DMS79 (cell line): ENCODE measurements at places on chromosomes 4 and X.

- DNase-seq: no peak
Observed at GRCh38 chrX:150080497-150080896, 142.2 kb upstream of the EOLA2 start.

DNA sequence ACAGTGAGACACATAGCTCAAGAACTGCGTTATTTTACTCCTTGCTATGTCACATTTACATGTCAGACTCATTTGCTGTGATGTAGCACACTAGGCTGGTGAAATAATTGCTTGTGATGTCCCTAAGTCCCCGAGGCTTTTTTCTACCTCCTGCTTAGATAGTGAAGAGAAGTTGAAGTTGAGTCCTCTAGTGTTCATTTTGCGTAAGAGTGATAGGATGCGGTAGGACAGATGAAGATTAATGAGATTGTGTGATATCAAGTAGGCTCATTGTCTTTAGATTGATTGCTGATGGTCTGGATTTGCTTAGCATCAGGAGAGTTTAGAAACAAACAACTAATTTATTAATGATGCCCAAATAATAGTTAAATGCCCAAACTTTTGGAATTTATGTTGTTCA, 173.6 kb upstream of the NUDT6 start:
- DNase-seq: no peak

DNA sequence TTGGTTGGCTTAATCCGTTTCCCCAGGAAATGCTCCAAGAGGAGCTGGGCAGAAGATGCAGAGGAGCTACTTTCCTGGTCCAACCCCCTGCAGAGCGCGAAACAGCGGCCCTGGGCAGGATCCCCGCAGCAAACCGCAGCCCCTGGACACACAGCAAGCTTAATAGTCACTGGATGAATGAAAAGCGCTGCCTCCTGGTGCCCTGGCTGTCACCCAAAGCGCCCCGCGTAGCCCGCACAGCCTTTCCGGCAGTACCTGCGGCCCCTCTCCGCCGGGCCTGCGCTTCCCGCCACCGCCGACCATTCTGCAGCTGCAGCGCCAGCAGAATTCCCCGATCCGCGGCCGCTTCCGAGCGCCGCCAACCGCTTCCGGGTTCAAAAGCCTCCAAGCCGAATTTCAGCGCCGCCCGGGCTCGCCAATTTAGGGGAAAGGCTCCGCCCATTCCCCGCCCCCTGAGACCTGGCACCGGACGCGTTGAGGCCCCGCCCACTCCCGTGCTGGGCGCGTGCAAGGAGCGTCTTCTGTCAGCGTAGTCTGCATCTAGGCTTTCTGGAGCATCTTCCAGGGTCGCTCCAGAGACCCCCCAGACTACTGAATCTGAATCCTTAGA, at the start of gene HPF1:
Gene HPF1 (minus strand): TSS at position 370 of the 610 bp plus-strand sequence. CDS start 67 bp downstream, at position 303.
- DNase-seq: peak; percentile 46

- DNase-seq: no peak
Observed at GRCh38 chr4:108385076-108385475, 216.3 kb upstream of the LEF1 start.

- DNase-seq: no peak
Observed at GRCh38 chrX:26597981-26598380, 382.0 kb downstream of the MAGEB5 start.

GRCh38 chrX:123983240-123983639, 21.7 kb downstream of the STAG2 start:
- peak; percentile 62 for DNase-seq

DNA sequence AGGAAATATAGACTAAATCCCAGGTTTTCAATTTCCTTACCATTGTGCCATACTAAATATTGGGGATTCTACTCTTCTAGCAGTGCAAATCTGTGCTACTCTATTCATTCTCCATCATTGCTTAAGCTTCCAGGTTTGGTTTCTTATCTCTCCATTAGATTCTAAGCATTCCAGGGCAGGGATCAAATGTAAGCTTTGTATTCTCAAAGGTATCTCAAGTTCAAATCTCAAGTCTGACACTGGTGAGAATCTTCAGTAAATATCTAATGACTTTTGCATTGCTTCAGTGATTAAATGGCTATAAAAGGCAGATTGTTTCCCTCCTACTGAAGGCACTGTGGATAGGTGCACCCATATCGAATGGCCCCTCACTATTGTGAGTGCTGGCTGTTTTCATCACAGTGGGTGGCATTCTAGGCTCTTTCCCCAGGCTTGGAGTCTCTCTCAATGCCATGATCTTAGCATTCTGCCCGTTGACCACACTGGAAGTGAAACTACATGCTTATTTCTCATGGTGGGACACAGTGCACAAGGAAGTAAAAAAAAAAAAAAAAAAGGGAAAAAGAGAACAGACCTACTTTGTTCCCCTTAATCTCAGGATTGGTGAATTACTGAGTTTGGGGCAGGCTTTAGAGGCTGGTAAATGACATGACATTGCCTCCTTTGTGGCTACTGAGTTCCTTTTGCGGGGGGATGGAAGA, 28.7 kb downstream of the FAM9C start:
- no peak for DNase-seq

DNA sequence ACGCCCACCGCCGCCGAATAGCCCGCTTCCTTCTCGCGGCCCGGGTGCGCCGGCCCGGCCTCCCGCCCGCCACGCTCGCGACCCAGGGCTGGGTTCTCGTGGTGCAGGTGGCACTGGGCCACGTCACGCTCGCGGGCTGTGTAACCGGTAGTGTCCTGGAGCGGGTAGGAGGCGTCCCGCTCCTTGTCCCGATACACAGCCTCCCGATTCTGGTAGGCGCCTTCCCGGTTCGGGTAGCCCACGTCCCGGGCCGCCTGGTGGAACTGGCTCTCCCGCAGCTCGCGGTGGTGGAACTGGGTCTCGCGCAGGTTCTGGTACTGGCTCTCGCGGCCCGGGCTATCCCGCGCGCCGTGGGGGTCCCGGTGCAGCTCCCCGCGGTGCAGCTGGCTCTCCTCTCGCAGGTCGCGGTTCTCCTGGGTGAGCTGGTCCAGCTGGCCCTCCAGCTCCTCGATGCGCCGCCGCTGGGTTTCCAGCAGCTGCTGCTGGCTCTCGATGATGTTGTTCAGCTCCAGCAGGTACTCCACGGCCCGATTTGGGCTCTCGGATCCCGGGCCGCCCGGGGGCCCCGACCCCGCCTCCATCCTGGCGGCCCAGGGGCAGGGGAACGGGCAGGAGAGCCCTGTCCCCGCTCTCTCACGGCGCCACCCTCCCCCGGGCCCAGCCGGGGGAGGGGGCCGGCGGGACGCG, 39.3 kb upstream of the IQSEC2 start:
- DNase-seq: no peak

DNA sequence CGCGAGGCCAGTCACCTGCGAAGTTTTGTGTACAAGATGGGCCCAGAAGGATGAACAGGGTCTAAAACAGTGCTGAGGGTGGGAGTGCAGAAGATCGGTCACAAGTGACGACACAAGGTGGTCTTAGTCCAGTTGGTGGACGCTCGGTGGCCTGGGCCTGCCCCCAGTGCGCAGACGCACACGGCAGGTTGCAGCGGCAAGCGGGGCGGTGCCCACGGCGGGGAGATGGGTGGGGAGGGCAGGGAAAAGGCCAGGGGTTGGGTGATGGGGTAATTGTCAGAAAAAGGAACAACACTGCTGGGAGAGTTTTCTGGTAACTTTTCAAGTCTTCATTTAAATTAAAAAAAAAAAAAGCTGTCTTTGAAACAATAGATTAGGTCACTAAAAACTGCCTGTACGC, 1.0 kb upstream of the PRDX4 start:
- DNase-seq: no peak

DNA sequence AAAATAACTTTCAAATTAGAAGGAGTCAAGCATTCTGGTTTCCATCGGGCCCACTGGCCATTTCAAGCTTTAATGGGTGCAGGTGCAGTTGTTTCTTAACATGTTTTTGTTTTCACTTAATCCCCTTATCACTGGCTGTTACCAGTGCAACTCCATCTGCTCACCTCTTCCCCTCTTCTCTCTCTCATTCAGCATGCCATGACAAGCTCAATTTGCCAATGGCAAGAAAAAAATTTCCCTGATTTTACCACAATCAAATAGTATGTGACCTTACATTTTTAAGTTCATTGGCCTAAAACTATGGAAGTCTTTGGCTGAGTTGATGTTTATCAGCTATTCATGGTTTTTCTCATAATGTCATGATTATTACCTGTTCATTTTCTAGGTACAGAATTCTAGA, 299.1 kb upstream of the BMP3 start:
- no peak for DNase-seq

DNA sequence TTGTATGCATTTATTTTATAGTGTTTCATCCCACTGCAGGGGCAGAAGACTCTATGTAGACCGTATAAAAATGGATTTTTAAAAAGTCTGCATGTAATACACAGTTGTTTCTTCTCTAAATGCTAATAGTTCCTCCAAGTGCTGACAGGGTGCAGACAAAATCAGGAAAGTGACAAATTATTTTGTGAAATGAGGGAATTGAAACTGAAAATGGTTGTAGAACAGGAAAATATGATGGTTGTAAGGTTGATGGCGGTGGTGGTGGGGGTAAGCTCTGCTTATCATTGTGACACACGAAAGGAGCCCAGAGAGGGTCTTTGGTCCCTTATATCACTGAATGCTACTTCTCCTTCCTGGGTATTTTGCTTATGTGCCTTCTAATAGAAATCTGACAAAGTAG, 4.3 kb downstream of the IL15 start:
- no peak for DNase-seq

- peak; percentile 27 for DNase-seq
Observed at GRCh38 chrX:107676559-107677378, 48.5 kb downstream of the PRPS1 start.

- DNase-seq: peak; percentile 51
Observed at GRCh38 chr4:835148-836002, 9.4 kb upstream of the CPLX1 start.

DNA sequence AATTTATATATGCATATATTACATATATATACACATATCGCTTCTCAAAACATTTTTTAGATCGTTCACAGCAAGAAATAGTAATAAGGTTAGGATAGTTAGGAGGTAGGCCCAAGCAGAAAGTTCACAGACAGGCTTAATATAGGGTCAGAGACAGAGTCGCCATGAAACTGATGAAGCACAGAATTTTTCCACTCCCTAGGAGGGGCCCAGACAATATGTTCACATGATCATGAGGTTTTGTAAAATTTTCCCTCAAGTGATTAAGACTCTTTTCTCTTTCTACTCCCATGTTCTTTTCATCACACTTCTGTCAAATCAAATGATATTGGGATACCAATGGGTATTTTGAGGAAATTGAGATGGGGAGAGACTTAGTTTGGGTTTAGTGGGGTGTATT, 5.2 kb upstream of the ENAM start:
- DNase-seq: no peak

DNA sequence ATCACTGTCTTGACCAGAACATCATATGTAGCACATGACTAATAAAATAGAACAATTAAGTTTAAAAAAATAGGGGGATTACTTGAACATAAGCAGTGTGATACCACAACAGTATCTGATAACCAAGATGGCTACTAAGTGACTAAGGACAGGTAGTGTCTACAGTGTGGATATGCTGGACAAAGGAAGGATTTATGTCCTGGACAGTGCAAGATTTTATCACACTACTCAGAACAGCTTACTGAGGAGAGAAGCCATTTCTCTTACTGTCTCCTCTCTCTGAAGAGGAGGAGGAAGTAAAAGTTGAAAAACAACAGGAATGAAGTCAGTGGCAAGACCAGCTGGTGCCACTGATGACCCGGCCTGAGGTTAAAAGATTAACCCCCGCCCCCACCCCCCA, 4.0 kb upstream of the SLC10A7 start:
- no peak for DNase-seq

GRCh38 chrX:25011589-25012432, 4.0 kb downstream of the ARX start:
- no peak for DNase-seq

GRCh38 chrX:150694738-150695410, 1.7 kb downstream of the MTMR1 start:
- DNase-seq: no peak

GRCh38 chr4:54942721-54943120, 182.7 kb downstream of the KDR start:
- no peak for DNase-seq

GRCh38 chrX:84064814-84065213, 123.2 kb downstream of the RPS6KA6 start:
- DNase-seq: no peak

DNA sequence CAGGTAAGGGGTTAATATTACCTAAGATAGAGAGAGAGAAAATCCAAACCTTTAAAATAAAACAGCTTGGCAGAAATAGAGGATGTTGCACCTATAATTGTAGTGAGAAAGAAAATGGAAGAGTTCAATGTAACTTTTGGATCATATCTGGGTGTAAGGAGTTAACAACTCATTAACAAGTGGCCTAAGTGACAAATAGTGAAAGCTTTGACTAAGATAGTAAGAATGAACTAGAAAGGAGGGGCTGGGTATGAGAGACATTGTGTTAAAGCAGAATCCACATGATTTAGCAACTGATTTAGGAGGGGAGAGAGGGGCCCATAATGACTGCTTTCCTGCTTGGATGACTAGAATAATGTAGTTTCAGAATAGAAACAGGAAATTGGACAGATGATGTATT, 761.0 kb downstream of the IL1RAPL1 start:
- no peak for DNase-seq

DNA sequence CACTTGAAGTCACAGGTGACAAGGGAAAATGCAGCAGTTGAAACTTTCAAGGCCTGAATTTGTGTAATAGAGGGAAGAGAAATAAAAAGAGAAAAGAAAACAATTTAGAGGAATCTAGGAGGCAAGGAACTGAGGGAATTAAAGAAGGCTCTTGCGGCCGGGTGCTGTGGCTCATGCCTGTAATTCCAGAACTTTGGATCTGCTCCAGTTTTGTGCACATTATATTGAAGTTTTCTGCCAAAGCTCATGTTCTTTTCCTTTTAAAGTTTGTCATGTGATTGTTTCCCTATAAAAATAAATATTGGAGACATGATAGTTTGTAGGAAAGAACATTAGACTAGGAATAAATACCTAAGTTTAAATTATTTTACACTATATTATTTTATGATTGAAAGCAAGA, 433.9 kb upstream of the CPEB2 start:
- DNase-seq: no peak

GRCh38 chr4:156901871-156902270, 69.7 kb downstream of the PDGFC start:
- DNase-seq: no peak

- no peak for DNase-seq
Observed at GRCh38 chr4:25769251-25769650, 93.5 kb downstream of the SEL1L3 start.

- no peak for DNase-seq
Observed at GRCh38 chrX:7330971-7331746, 183.2 kb upstream of the PUDP start.

DNA sequence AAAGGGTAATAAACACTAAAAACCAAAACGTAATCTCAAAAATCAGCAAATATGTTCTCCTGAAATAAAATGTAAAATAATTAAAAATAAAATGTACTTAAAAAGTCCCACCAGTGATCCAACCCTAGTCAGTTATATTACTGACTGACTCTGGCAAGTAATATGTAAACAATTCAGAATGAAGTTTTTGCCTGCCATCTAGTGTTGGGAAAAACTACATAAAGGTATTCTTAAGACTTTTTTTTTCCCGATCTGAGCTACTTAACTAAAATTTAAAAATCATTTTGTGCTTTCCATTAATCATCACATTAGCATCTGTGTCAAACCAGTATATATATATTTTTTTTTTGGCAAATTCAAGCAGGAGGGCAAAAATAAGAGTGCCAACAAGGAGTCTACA, 24.0 kb downstream of the RCHY1 start:
- no peak for DNase-seq

- no peak for DNase-seq
Observed at GRCh38 chr4:171846232-171846631, 33.0 kb downstream of the GALNTL6 start.

GRCh38 chr4:42708625-42709024, 51.7 kb upstream of the ATP8A1 start:
- no peak for DNase-seq
